ENCODE measurements at places on chromosomes 1 and 21. TPM values are rescaled to one million over a fixed set of nuclear protein-coding genes. Genes with fewer than 3 reads are reported as not detected.

DNA sequence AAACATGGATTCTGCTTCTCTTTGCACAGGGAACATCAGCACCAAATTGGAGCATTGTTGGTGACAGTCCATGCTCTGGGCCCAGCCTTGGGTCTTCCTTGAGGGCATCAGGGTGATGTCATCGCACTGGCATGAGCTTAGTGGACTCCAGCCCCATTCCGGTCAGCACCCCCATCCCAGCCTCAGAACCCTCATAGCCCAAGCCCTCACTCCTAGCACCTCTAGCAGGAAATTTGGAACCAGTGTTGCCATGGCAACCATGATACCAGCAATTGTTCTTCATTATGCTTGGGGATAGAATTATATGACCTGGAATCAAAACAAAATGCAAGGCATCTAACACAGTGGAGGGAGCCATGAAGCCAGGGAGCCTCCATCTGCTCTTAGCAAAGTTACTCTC, 83.1 kb downstream of the VWA5B1 start:
- no peak for DNase-seq

GRCh38 chr1:88502886-88503285, 181.2 kb upstream of the PKN2 start:
- DNase-seq, result no peak

DNA sequence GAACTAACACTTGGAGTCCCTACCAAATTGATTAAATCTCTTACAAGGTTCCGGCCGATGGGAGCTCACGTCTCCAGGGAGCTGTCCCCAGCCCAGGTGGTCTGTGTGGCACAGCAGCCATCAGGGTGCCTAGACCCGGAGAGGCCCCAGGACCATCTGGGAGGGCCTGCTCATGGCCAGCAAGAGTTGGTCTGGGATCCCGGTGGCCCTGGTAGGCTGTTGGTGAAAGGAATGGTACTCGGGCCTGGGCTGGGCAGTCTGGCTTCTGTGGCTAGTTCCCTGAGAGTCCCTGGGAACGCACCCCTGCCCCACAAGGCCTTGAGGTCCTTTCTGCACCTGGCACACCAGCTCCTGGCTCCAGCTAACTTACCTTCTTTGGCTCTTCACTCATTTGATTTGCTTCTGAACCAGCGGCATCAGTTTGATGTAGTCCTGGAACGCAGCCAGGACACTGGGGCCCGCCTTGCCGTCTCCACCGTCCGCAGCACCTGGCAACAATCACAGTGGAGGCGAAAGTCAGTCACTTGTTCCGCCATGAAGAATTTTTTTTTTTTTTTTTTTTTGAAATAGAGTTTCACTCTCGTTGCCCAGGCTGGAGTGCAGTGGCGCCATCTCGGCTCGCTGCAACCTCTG, 62.5 kb downstream of the SCCPDH start:
- DNase-seq, result no peak

GRCh38 chr1:21653744-21654100, 15.4 kb downstream of the RAP1GAP start:
- no peak for DNase-seq

- no peak for DNase-seq
These were observed 48.0 kb downstream of the MAB21L3 start for GRCh38 chr1:116159177-116159576.

DNA sequence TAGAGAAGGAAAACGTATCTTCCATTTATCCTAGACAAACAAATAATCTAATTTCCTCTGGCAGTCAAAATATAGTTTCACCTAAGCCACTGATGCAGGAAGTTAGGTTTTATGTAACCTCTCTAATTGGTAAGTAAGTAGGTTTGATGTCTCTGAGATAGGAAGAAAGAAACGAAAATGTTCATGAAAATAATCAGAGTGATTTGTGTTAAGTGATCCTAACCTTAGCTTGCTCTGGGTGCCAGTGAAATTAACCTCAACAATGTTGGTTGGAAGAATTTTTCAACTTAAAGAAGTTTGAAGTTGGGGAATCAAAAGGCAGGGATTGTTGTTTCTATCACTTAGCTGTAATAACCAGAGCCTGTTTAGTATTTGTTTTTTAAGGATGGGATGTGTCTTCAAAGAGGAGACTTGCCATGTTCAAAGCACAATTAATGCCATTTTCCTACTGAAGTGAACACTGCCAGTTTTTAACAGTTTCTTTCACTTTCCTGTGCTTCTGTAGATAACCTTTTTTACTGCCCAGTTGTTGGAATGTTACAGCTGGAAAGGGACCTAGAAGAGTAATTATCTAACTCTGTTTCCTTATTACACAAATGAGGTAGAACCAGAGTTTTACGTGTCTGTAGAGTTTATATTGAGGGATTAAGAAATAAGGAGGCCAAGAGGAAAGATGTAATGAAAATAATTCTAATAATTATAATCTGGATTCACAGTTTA, 18.4 kb downstream of the HIPK1 start:
- no peak for DNase-seq

The CFAP107 gene
- total RNA-seq, result not detected

Measured in H1 (cell line).